ENCODE measurements at places on chromosomes 16 and 17.

DNA sequence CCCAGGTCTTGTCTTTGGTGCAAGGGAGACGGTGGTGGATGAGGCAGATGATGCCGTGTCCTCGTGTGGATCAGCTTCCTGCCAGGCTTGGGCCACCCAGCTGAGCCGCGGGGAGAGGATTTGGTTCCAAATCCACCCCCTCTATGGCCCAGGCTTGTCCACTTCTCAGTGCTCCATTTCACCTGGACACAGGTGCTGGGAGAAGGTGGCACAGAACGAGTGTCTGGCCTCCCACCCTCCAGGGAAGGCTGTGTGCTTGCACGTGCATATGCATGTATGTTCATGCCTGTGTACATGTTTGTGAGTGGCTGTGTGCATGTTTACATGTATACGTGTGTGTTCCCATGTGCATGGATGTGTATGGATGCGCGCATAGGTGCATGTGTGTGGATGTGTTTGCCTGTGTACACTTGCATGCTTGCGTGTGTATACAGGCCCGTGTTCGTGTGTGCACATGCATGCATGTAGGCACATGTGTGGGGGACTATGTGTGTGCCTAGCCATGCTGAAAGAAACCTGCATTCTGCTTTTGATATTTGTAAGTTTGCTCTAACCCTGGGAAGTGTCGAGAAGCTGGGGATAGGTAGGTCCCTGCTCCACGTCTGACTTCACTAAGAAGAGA lies 196.3 kb downstream of the IRF8 start:
- DNase-seq, result no peak

- peak; percentile 46 for DNase-seq
Measured at GRCh38 chr17:43020789-43021740, 1.1 kb downstream of the VAT1 start.

GRCh38 chr16:57704905-57705852 lies 10.6 kb downstream of the DRC7 start:
- DNase-seq, result no peak

DNA sequence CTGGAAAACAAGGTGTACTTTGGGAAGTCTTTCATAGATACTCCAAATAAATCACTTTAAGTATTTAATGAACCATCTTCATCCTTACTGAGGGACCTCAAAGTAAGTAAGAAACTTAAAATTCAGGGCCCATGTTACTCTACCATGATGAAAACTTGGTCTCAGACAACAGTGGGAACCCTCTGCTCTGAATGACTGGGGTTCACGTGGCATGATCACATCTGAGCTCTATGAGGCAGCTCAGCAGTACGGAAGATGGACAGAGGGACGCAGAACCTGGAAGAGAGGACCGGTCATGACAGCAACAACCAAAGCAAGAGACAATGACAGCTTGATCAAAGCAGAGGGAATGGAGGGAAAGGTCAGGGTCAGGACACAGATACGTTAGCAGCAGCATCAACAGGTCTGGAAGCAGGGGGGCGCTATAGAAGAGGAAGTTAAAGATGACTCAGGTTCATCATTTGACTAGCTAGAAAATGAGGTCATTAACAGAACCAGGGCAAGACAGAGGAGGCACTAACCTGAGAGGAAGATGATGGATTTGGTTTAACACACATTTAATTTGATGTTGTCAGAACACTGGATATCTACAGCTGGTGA lies 9.5 kb downstream of the XPO6 start:
- DNase-seq, result peak; percentile 74

- DNase-seq, result no peak
Measured at GRCh38 chr16:83661656-83662055, 146.1 kb upstream of the HSBP1 start.

GRCh38 chr17:28973425-28973824 lies 22.1 kb upstream of the PHF12 start:
- no peak for DNase-seq

GRCh38 chr17:56910509-56911235 lies 3.2 kb downstream of the TRIM25 start:
- no peak for DNase-seq

DNA sequence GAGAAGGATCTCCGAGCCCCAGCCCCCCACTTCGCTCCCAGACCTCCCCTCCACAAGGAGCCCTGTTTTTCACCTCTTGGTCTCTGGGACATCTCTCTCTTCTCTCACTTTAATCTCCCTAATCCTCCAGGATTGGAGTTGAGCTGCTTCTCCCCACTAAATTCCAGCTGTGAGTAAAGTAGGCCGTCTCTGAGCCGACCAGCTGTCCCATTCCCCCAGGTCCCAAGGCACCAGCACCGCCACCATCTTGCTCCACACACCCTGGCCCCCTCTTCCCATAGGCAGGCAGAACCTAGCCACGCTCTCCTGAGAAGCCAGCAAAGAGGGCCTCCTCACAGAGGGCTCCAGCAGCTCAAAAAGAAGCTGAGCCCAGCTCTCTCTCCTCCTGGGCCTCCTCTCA lies 878 bp downstream of the DLG4 start:
- no peak for DNase-seq

- DNase-seq, result no peak
Measured at GRCh38 chr16:69812688-69813014, 50.5 kb downstream of the WWP2 start.

- DNase-seq, result peak; percentile 91
Measured at GRCh38 chr17:65561452-65562205, at the start of gene AXIN2. Gene AXIN2 (minus strand): TSS chr17:65561648. CDS start chr17:65558620, 3,028 bp downstream.

DNA sequence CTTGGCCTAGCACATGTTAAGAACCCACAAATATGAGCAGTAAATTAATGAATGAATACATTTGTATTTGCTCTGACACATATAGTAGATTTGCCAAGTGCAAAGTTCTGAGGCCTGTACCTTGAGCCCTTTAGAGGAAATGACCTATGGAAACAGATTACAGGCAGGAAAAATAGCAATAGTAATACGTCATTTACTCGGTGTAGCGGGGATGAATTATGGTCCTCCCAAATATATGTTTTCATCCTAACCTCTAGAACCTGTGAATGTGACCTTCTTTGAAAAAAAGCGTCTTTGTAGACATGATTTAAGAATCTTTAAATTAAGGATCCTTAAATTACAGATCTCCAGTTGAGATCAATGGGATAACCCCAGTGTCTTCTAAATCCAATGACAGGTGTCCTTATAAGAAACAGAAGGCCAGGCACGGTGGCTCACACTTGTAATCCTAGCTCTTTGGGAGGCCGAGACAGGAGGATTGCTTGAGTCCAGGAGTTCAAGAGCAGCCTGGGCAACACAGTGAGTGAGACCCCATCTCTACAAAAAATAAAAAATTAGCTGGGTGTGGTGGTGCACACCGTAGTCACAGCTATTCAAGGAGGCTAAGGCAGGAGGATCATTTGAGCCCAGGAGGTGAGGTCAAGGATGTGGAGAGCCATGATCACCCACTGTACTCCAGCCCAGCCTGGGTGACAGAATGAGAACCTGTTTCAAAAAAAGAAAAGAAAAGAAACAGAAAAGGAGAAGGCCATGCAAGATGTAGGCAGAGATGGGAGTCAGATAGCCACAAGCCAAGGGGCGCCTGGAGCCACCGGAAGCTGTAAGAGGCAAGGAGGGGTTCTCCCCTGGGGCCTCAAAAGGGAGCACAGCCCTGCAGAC lies 5.1 kb upstream of the ITPRIPL2 start:
- DNase-seq, result no peak

DNA sequence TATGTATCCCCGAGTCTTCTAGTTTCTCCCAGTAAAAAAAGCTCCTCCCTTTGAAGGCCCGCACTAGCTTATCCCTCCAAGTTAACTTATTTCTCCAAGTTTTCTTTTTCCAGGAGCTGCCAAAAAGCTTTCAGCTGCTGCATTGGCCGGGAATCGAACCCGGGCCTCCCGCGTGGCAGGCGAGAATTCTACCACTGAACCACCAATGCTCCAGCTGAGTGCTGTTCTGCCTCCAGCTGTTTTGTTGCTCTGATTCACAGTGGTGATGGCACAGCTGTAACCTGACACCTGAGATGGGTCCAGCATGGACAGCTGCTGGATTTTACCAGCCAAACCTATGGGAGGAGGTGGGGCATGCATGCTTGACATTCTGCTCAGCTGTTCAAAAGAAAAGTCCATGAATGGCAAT lies 22.1 kb downstream of the VAC14 start:
- no peak for DNase-seq

- no peak for DNase-seq
Measured at GRCh38 chr16:89443727-89444084, 46.7 kb downstream of the ANKRD11 start.

DNA sequence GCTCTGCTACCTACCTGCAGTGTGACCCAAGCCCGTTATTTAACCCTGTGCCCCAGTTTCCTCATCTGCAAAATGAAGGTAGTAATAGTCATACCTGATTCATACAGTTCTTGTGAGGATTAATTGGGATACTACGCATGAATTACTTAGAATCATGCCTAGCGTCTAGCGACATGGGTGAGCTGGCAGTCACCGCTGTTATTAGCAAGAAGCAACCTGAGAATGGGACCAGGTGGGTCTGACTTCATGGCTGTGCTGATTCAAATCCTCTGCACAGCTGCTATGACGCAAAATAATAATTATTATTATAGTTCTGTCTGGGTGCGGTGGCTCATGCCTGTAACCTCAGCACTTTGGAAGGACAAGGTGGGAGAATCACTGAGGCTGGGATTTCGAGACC lies 7.9 kb downstream of the SOCS1 start:
- DNase-seq, result peak; percentile 65

- DNase-seq, result no peak
Measured at GRCh38 chr17:42334677-42335076, 46.4 kb downstream of the STAT5A start.

GRCh38 chr17:34511265-34511664 lies 68.1 kb upstream of the TMEM132E start:
- no peak for DNase-seq

- peak; percentile 57 for DNase-seq
Measured at GRCh38 chr17:36920032-36921005, 17.0 kb upstream of the LHX1 start.

DNA sequence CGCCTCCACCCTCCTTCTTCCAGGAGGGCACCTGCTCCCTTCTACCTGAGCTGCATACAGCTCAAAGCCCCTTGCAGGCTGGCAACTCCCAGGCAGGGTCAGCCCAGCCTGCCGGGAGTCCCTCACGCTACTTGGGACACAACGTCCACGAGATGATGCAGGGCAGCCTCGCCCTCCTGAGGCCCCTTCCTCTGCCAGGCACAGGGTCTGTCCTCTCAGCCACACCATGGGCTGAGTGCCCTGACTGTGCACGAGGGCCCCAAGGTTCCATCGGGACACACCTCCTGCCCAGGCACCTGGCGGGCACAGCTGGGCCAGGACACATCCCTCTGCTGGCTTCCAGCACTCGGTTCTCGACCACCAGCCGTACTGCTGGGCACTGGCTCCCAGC lies 30.9 kb upstream of the ZC3H18 start:
- no peak for DNase-seq

DNA sequence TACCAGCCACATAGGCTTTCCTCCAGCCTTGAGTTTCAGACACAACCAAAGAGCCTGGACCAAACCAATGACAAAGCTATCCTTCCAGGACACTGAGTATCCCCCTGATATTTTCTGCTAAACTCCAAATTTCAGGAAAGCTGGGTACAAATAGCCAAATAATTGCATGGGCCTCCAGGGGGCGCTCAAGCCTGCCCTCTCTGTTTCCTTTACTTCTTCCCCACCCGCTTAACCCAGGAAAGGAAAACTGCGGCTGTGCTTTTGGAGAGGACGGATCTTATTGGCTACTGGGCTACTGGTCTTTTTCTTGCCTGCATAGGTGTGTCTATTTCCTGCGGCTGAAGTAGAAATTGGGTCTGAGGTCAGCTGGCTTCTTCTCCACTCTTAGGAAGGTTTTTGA lies 30.1 kb downstream of the GNGT2 start:
- peak; percentile 75 for DNase-seq

DNA sequence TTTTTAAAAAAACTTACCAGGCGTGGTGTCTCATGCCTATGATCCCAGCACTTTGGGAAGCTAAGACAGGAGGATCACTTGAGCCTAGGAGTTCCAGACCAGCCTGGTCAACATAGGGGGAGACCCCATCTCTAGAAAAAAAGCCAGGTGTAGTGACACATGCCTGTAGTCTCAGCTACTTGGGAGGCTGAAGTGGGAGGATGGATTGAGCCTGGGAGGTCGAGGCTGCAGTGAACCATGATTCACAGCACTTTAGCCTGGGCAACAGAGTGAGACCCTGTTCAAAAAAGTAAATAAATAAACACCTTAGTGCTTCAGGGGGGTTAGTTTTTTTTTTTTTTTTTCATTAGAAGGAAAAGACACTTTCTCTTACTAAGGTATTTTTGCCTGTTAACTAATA lies 58.9 kb upstream of the LRRC37A3 start:
- no peak for DNase-seq

DNA sequence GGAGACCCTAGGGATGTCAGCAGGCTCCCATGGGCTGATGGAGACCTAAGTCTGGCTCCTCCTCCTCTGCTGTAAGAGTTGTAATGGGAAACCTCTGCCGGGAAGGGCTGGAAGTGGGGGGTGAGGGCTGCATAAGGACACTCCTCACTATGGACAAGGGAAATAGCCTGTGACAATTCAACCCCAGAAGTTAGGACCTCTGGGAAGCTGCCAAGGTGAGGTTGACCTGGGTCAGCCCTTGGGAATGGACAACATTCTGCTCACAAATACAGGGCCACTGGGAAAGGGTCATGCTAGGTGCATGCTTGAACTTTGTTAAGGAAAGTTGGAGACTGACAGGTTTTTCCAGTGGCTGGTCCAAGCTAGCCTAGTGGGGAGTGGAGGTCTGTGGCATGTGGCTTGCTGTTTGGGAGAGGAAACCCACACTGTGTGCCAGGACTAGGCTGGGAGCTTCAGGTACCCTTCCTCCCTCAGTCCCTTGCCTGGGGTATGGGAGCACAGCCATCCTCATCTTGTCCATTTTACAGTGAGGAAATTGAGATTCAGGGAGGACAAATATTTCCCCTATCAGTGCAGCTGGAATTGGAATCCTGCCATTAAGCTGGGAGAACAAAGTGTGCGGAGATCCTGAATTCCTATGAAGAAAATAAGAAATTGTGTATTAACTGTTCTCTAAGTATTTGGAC lies 190.4 kb downstream of the SALL1 start:
- no peak for DNase-seq

DNA sequence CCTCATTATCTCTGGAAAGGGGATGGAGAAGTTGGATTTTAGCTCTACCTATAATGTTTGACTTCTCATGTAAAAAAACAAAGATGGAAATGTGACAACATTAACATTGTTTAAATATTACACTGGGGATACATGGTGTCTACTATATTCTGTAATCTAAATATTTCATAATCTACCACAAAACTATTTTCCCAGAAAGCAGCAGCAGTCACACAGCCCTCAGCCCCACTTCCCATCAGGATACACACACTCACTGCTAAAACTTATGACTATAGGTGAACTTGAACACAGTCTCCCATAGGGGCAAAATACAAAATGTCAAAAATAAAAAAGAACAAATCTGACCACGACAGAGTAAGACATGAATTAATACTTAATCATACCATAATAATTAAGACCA lies 95.7 kb downstream of the KANSL1 start:
- DNase-seq, result no peak

DNA sequence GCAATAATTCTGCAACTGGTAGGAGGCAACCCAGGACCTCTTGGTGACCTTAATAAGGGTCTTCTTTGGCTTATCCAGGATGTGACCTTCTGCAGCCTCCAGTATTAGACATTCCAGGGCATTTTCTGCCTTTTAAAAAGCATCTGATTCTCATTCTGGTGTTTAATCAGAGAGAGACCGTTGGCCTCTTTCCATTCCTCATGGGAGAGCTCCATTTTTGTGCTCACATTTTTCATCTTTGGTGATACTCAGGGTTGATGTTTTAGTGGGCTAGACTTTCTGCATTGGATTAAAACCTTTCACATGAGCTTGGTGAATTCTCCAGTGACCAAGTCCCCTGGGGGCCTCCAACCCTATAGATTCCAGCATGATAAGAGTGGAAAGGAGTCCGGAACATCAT lies 150.2 kb upstream of the CACNG5 start:
- no peak for DNase-seq

- DNase-seq, result no peak
Measured at GRCh38 chr17:39062846-39063680, 88.4 kb downstream of the PLXDC1 start.

Data from activated CD4-positive, alpha-beta memory T cell treated with anti-CD3 and anti-CD28 coated beads for 36 hours (primary cell).